ENCODE measurements at places on chromosomes 16 and 17.
A peak's percentile ranks its signal among the peaks of the same experiment; 100 is the strongest.

DNA sequence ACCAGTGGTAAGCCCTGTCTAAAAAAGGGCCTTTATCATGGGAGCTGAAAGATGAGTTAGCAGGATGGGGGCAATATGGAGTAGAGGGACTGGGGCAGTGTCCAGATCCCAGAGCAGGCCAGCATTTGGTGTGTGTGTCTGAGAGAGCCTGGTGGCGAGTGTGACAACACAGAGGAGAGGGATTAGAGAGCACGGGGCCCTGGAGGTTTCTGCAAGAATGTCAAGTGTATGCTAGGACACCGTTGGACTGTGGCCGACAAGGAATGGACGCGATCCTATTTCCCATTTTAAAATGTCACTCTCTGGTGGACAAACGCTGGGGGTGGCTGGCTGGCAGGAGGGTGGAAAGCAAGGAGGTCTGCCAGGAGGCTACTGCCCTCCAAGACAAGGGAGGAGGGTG, 12.4 kb downstream of the TAC4 start:
- no peak for DNase-seq

GRCh38 chr17:63798572-63799106, 24.7 kb downstream of the DDX42 start:
- peak; percentile 60 for DNase-seq

DNA sequence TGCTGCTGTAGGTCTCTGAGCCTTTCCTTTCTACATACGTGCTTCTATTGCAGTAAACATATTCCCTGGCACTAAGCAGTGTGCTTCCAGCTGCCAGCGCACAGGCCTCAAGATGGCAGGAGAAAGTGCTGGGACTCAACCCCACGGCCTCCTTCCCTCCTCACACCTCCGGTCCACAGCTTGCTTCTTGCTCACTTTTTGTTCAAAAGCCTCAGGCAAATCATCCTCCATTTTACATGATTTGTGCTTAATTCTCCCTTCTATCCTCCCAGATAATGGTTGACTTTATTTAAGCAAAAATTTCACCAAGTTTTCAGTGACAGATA, 5.4 kb downstream of the CDK5R1 start:
- no peak for DNase-seq

DNA sequence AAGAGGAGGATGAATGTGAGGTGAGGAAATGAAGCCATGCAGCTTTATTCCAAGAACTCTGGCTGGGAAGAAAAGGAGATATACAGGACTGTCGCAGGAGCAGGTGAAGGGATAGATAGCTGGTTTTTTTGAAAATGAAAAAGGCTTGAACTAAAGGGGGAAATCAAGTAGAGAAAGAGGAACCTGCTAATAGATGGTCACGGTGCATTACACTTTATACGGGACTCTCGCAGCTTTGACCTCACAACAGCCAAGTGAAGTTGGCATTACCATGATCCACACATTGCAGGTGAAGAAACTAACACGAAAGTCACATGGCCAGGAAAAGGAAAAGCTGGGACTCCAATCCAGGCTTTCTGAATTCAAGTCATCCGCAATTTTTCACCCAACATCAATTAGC, 86.9 kb downstream of the HS3ST2 start:
- no peak for DNase-seq

- DNase-seq, result no peak
These were observed 27.9 kb upstream of the SLC38A10 start for GRCh38 chr17:81323083-81323369.

DNA sequence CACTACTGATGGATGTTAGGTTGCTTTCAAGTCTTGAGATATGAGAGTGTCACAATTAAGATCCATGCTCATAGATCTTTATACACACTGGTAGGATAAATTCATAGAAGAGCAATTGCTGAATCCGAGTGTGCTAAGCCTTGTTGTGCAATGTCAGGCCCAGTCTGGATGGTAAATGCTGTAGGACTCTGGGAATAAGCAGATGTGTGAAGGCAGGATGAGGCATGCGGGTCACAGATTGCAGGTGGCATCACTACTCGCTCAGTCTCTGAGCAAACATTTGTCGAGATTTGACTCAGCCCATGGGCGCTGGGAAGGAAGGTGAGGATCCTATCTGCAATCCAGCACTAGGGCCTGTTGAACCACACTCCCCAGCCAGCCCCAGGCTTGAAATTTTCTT, 40.7 kb downstream of the TMEM186 start:
- no peak for DNase-seq

- no peak for DNase-seq
These were observed 9.1 kb upstream of the TMEM100 start for GRCh38 chr17:55731586-55732250.

GRCh38 chr16:50599494-50599893, 51.3 kb downstream of the NKD1 start:
- DNase-seq, result no peak

GRCh38 chr16:85627526-85628264, 14.6 kb downstream of the GSE1 start:
- no peak for DNase-seq

- no peak for DNase-seq
These were observed 24.8 kb upstream of the ALOX15 start for GRCh38 chr17:4666296-4666695.

- peak; percentile 69 for DNase-seq
These were observed 7.3 kb upstream of the RHOT2 start for GRCh38 chr16:660459-661183.

- no peak for DNase-seq
These were observed 45.3 kb downstream of the GLG1 start for GRCh38 chr16:74561626-74562025.

GRCh38 chr17:47120521-47121095, 68.5 kb downstream of the CDC27 start:
- peak; percentile 20 for DNase-seq
